Hematopoietic multipotent progenitor cell treated with erythropoietin and hydrocortisone succinate and interleukin-3 and kit ligand, for 8 days (in vitro differentiated cells): ENCODE measurements at places on chromosomes 4 and X.
A peak's percentile ranks its signal among the peaks of the same experiment; 100 is the strongest.

GRCh38 chr4:185637163-185637875 is 102.0 kb upstream of the PDLIM3 start:
- DNase-seq, result no peak

- DNase-seq, result no peak
These were observed 8.1 kb downstream of the HGFAC start for GRCh38 chr4:3449574-3450534.

DNA sequence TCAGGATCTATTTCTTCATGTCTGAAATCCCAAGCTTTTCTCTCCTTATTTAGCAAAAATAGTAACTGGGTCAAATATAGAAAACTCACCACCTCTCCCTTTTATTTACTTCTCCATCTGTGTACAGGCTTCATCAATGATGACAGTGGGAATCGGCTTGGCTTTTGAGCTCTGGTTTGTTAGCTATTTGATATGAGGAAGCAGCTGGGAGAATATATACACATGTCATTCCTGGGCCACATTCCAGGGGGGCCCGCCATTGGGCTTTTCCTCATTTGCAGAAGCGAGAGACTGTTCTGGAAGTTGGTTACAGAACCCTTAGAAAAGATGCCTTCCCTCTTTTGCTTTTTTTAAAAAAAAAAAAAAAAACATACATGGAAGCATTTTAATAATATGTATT is 107.4 kb upstream of the F9 start:
- no peak for DNase-seq

DNA sequence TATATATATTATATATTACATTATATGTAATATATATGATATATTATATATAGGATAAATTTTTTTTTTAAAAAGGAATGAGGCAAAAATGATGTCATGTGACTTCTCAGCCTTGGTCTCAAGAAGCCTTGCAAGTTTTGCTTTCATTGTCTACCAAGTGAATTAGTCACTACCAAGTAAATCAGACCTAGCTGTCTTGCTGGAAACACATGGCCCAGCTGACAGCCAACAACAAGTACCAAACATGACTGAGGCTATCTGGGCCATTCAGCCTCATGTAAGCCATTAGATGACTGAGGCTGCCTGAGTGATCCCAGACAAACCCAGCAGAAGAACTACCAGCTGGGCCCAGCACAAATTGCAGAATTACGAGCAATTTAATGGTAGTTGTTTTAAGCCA is 44.9 kb downstream of the HAND2 start:
- DNase-seq, result no peak

- DNase-seq, result no peak
These were observed 57.8 kb upstream of the HELT start for GRCh38 chr4:184960505-184960971.

DNA sequence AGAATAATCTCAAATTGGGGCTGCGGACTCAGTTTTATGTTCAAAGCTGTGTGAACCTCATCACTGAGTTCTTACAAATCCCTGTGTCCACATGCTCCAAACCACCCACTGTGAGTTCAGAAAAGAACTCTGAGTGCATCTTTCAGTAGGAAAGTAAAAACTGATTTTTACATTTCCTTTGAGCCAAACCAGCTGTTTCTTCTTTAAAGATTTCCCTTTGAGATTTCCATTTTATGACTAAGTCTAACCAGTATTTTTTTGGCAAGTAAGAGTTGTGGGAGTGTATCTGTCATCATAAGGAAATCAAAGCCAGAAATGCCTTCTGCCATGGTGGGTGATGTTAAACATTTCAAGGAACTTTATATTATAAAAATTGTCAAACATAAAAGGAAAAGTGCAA is 100.0 kb downstream of the TET2 start:
- DNase-seq, result no peak

- DNase-seq, result no peak
These were observed 172.8 kb downstream of the FBXW7 start for GRCh38 chr4:152363086-152363485.

GRCh38 chr4:80614319-80614718 is 278.8 kb downstream of the CFAP299 start:
- no peak for DNase-seq

DNA sequence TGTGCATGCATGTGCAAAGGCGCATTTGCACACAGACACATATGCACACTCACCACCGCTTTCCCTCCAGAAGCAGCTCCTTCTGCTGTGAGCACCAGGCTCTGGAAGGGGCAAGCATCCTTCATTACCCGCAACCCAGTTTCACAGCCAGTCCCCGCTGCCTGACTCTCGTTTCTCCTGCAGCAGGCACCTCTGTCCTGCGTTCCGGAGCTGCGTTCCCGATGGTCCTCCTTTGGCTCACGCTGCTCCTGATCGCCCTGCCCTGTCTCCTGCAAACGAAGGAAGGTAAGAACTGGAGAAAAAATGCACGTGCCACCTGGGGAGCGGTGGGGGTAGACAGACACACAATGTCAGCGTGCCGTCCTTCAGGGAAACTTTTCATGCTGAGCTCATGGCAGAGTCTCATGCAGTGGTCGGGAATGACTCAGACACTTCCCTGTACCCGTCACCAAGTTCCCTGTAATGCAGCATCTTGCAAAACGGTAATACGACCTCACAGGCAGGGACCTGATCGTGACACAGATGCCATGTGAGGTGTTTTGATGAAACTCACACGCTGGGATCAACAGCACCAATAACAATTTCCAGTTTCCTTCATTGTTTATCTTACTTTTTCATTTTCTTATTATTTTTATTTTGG is 5.1 kb downstream of the IL3RA start:
- no peak for DNase-seq

GRCh38 chrX:261167-261918 is 19.8 kb upstream of the PLCXD1 start:
- DNase-seq, result peak; percentile 19

DNA sequence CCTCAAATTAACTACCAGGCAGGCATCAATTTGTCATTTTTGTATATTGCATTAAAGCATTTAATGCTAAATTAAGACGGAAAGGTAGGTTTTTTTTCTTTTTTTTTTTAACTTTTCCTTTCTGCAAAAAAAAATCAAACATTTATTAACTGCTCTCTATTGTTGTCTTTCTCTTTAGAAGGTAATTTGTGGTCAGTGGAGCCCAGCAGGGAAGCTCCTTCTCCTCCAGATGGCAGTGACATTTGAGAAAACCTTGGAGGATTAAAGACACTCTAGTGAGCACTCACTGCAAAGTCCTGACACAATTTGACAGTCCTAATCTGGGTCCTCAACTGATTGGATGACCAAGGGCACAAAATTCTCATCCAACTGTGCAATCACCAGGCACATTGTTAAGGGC is 102.4 kb downstream of the SLIT2 start:
- no peak for DNase-seq
